Neural crest cell (in vitro differentiated cells): ENCODE measurements at places on chromosomes 4 and X. TPM values are rescaled to one million over a fixed set of nuclear protein-coding genes. Genes with fewer than 3 reads are reported as not detected.

COL4A6 gene
- 21.5 and 22.6 TPM in 2 replicates for total RNA-seq

RELL1 gene
- 30.3 and 33.6 TPM in 2 replicates for total RNA-seq

JCHAIN gene
- not detected in 2 replicates for total RNA-seq

ZFX gene
- total RNA-seq, result 83.6 and 88.4 TPM in 2 replicates

WFS1 gene
- total RNA-seq, result 24.8 and 25.1 TPM in 2 replicates

FRG1 gene
- 41.5 and 45.2 TPM in 2 replicates for total RNA-seq

OTC gene
- total RNA-seq, result 0.14 TPM in 1 of 2 replicates, not detected in the other

TLR10 gene
- not detected in 2 replicates for total RNA-seq

ARL13A gene
- not detected in 2 replicates for total RNA-seq

ARMCX4 gene
- total RNA-seq, result 24.2 and 26.2 TPM in 2 replicates

DCAF4L1 gene
- 0.20 and 0.26 TPM in 2 replicates for total RNA-seq

SPANXN4 gene
- total RNA-seq, result not detected in 2 replicates

UGT2B11 gene
- not detected in 2 replicates for total RNA-seq

FMR1NB gene
- not detected in 2 replicates for total RNA-seq

ATP1B4 gene
- total RNA-seq, result not detected in 2 replicates

VCX3B gene
- not detected in 2 replicates for total RNA-seq

FGA gene
- not detected in 2 replicates for total RNA-seq

ADH7 gene
- total RNA-seq, result not detected in 2 replicates

DMD gene
- 8.6 and 9.7 TPM in 2 replicates for total RNA-seq

FRG2 gene
- total RNA-seq, result not detected in 2 replicates

TMEM255A gene
- 0.70 and 0.91 TPM in 2 replicates for total RNA-seq

PDGFRA gene
- 1.9 and 2.1 TPM in 2 replicates for total RNA-seq

SAGE1 gene
- not detected in 2 replicates for total RNA-seq

SOX3 gene
- 201 and 205 TPM in 2 replicates for total RNA-seq

USP17L19 gene
- not detected in 2 replicates for total RNA-seq

F11 gene
- total RNA-seq, result not detected in 2 replicates

CSAG3 gene
- not detected in 2 replicates for total RNA-seq

FAM149A gene
- total RNA-seq, result 4.5 and 5.6 TPM in 2 replicates

GPM6B gene
- total RNA-seq, result 119 and 129 TPM in 2 replicates

CENPE gene
- 59.7 and 70.0 TPM in 2 replicates for total RNA-seq

AMOT gene
- 108 and 116 TPM in 2 replicates for total RNA-seq

RIPPLY1 gene
- total RNA-seq, result not detected in 2 replicates

AFM gene
- total RNA-seq, result not detected in 2 replicates

ATP2B3 gene
- 0.05 and 0.11 TPM in 2 replicates for total RNA-seq

POU4F2 gene
- total RNA-seq, result 0.14 and 0.20 TPM in 2 replicates

CXCL5 gene
- total RNA-seq, result 0.28 and 0.45 TPM in 2 replicates

GRK4 gene
- 8.9 and 11.6 TPM in 2 replicates for total RNA-seq
